Glutamatergic neuron (in vitro differentiated cells): ENCODE measurements at places on chromosomes 7 and 10. TPM values are rescaled to one million over a fixed set of nuclear protein-coding genes. Genes with fewer than 3 reads are reported as not detected.
A peak's percentile ranks its signal among the peaks of the same experiment; 100 is the strongest.

XPNPEP1 gene
- 51.4 TPM for total RNA-seq

LRCH4 gene
- total RNA-seq = 166 TPM

NPFFR1 gene
- total RNA-seq = not detected

ACADSB gene
- 9.9 TPM for total RNA-seq

ACSM6 gene
- not detected for total RNA-seq

KCNIP2 gene
- 30.0 TPM for total RNA-seq

UPK3B gene
- total RNA-seq = 6.5 TPM

ANTXRL gene
- total RNA-seq = not detected

GRK5 gene
- total RNA-seq = 77.6 TPM

CCDC6 gene
- 28.1 TPM for total RNA-seq

CPVL gene
- total RNA-seq = 20.3 TPM

HGF gene
- total RNA-seq = not detected

XRCC2 gene
- 3.0 TPM for total RNA-seq

GRCh38 chr10:15483215-15484075 lies 112.4 kb upstream of the FAM171A1 start:
- no peaks in the 10 kb centered on the region for H3K36me3 ChIP-seq
- no peak for DNase-seq
- no peak overlapping the region for H3K4me3 ChIP-seq
- H3K27ac ChIP-seq = no peak overlapping the region
- no peaks in the 10 kb centered on the region for H3K27me3 ChIP-seq

- peaks cover 51% of the 10 kb centered on the region for H3K4me1 ChIP-seq
- H3K36me3 ChIP-seq = no peaks in the 10 kb centered on the region
- H3K27me3 ChIP-seq = peaks cover 4% of the 10 kb centered on the region
- peak overlapping the region; percentile 23 for H3K4me3 ChIP-seq
- H3K27ac ChIP-seq = peak overlapping the region; percentile 11
These were observed 78.8 kb downstream of the SND1 start for GRCh38 chr7:127730658-127731276.

- no peak overlapping the region for H3K4me3 ChIP-seq
- H3K36me3 ChIP-seq = no peaks in the 10 kb centered on the region
- DNase-seq = no peak
- peaks cover 37% of the 10 kb centered on the region for H3K4me1 ChIP-seq
These were observed 77.7 kb downstream of the RBM33 start for GRCh38 chr7:155722118-155722517.

GRCh38 chr7:101828301-101829020 lies 11.0 kb downstream of the CUX1 start:
- no peak overlapping the region for H3K27ac ChIP-seq
- H3K4me1 ChIP-seq = peaks cover 15% of the 10 kb centered on the region
- no peaks in the 10 kb centered on the region for H3K36me3 ChIP-seq
- H3K27me3 ChIP-seq = peaks cover 3% of the 10 kb centered on the region

DNA sequence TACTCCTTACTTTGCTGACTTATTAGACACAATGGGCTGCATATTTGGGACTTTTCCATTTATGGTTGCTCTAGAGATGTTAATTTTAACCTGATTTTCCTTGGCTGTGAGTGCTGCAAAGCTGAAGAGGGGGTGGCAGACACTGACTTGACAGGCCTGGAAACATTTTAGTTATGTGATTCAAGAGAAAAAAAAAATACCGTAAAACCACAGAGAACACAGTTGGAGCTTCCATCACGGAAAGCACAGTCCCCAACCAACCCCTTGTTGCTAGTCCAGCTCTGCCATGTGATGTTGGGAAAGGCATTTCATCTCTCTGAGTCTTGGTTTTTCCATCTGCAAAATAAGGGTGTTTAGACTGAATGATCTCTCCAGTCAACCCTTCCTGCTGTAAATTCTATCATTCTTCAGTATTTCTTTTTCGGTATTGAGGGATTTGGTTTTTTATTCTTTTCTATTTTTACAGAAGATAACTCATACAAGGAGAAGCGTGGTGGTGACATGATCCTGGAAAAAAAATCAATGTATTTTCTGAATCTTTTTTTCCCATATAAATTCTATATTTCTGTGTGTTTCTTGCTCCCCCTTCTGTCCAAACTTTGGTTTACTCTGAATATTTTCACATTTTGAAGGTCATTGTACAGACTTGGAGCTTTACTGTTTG lies 246.1 kb downstream of the REEP3 start:
- DNase-seq = no peak
- H3K27ac ChIP-seq = no peak overlapping the region
- no peaks in the 10 kb centered on the region for H3K27me3 ChIP-seq
- H3K4me1 ChIP-seq = peaks cover 6% of the 10 kb centered on the region
- no peaks in the 10 kb centered on the region for H3K36me3 ChIP-seq

GRCh38 chr7:28203508-28204240 lies 23.1 kb upstream of the JAZF1 start:
- H3K36me3 ChIP-seq = no peaks in the 10 kb centered on the region
- H3K27ac ChIP-seq = no peak overlapping the region
- no peaks in the 10 kb centered on the region for H3K27me3 ChIP-seq
- H3K4me3 ChIP-seq = no peak overlapping the region
- DNase-seq = no peak

DNA sequence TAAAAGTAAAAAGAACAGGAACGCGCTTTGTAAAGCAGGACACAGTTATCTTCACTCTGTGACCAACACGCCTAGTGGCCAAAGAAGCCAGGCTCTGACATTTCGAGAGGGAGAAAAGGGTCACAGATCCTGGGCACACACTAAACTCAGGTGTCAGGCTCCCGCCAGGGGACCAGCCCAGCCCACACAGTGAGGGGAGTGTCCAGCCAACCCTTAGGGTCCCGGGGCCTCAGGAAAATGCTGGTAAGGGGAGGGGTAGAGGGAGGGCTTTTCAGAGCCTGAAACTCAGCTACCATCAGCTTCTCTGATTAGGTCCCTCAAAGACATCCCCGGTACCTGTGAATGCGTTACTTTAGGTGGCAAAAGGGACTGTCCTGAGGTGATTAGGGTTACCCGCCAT lies 16.6 kb downstream of the ANXA11 start:
- H3K4me3 ChIP-seq = no peak overlapping the region
- H3K36me3 ChIP-seq = no peaks in the 10 kb centered on the region
- H3K27ac ChIP-seq = no peak overlapping the region
- DNase-seq = no peak
- H3K4me1 ChIP-seq = no peaks in the 10 kb centered on the region
- no peaks in the 10 kb centered on the region for H3K27me3 ChIP-seq

DNA sequence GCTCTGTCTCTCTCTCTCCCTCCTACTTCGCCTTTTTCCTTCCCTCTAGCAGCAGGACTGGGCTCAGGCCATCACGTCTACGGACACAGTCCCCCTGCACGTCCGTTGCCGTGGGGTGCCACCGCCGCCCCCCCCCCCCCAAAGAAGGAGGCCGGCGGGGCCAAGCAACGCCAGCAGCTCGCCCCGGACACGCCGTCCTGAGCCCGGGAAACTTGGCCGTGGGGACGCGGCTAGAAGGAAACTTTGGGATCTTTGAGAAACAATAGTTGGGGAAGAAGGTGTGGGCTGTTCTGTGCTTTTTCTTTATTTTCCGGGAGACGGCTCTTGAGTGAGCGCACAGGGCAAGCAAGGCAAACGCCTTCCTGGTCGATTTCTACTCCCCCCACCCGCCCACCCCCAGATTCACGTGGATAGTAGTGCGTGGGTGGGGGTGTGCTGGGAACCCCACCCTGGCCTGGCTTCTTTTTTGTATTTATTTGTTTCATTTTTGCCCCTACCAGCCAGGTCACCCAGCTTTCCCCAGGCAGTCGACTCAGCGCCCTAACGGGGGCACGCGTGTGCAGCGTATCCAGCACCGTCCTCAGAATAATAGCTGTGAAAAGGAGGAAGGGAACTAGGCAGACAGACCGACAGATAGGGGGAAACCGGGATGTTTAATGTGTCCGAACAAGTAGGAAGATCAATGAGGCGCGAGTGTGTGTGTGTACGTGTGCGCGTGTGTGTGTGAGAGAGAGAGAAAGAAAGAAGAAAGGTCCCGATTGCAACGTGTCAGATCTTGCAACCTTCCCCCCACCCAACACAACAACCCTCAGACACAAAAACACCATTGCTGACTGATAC lies 1.4 kb downstream of the MXI1 start:
- peaks cover 18% of the 10 kb centered on the region for H3K4me1 ChIP-seq
- H3K27me3 ChIP-seq = peaks cover 30% of the 10 kb centered on the region
- peak; percentile 37 for DNase-seq
- peak overlapping the region; percentile 94 for H3K27ac ChIP-seq

DNA sequence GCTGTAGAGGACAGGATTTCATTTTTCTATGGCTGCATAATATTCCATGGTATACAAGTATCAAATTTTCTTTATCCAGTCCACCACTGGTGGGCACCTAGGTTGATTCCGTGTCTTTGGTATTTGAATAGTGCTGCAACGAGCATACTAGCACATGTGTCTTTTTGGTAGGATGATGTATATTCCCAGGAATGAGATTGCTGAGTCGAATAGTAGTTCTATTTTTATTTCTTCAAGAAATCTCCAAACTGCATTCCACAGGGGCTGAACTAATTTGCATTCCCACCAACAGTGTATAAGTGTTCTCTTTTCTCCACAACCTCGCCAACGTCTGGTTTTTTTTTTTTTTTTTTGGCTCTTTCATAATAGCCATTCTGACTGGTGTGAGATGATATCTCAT lies 550.0 kb downstream of the REEP3 start:
- no peaks in the 10 kb centered on the region for H3K27me3 ChIP-seq
- H3K4me1 ChIP-seq = no peaks in the 10 kb centered on the region
- H3K36me3 ChIP-seq = no peaks in the 10 kb centered on the region
- DNase-seq = no peak
- H3K4me3 ChIP-seq = no peak overlapping the region
- no peak overlapping the region for H3K27ac ChIP-seq

DNA sequence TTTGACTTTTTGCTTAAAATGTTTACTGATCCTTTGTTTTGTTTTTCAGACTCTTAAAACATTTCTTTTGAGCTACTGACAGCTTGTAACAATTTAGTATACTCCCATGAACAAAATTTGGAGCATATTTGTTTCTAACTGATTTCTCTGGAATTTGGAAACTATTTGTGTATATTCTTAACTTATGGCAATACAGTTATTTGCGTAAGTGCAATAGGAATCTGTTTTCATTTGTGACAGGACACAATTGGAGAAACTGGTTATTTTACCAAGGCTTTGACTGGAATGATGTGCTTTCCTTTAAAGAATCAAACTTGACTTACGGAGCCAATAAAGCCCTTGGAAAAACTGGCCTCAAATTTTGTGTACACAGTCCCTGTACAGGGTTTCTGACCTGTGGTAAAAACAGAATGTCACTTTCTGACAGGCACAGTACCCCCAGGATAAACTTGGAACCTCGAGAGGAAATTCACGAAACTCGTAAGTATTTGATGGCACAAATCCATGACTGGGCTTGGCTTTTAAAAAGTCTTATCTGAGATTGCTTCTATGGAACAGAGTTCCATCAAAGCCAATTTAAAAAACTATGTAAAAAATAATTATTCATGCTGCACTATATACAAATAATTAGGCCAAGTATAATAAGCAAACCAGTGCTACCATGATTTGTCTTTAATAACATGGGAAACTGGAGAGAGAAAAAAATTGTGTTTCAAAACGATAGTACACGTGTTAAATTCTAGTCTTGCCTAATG lies 70.4 kb downstream of the ST8SIA6 start:
- peaks cover 2% of the 10 kb centered on the region for H3K27me3 ChIP-seq
- H3K27ac ChIP-seq = no peak overlapping the region
- H3K4me3 ChIP-seq = no peak overlapping the region

GRCh38 chr7:94059746-94060145 lies 55.6 kb upstream of the BET1 start:
- H3K4me1 ChIP-seq = peaks cover 6% of the 10 kb centered on the region
- no peak overlapping the region for H3K4me3 ChIP-seq
- H3K27ac ChIP-seq = no peak overlapping the region

DNA sequence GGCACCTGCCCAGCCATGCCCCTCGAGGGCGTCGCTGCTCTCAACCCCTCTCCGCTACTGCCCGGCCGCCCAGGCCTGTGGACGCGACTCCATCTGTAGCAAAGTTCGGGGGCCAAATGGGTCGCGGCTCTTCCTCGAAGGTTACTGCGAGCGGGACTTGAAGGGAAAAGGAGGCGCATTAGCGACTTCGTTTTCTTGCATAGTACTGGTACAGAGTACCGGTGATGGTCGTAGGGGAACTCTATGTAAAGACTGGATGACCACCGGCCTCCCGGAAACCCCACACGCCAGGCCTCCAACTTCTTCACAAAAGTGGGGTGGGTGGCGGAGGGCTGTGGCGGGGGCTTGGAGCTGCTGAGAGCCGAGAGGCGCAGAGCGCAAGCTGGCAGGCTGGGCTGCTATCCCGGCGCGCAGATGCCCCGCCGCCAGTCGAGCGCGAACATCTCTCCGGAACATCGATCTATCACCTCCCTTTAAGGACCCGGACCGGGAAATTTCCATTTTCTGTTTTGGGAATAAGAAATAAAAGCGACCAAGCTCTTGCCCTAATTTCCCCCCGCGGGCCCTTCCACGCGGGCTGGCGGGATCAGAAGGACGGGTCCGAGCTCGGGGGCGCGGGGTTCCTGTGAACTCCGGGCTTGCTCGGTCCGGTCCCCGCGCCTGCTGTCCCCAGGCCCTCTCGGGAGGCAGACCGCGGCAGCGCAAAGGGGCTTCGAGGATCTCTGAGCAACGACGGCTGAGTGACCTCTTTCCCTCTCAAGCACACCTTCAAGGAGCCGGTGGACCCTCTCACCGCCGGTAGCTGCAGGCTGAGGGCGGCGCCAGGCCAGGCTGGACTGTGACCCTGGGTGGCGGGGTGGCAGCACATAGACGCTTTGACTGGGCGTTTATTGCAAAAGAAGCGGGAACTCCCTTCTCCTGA lies 12.2 kb upstream of the FEZF1 start:
- H3K27ac ChIP-seq = no peak overlapping the region
- peaks cover 10% of the 10 kb centered on the region for H3K4me1 ChIP-seq
- peaks cover 22% of the 10 kb centered on the region for H3K27me3 ChIP-seq
- H3K4me3 ChIP-seq = peak overlapping the region; percentile 81

DNA sequence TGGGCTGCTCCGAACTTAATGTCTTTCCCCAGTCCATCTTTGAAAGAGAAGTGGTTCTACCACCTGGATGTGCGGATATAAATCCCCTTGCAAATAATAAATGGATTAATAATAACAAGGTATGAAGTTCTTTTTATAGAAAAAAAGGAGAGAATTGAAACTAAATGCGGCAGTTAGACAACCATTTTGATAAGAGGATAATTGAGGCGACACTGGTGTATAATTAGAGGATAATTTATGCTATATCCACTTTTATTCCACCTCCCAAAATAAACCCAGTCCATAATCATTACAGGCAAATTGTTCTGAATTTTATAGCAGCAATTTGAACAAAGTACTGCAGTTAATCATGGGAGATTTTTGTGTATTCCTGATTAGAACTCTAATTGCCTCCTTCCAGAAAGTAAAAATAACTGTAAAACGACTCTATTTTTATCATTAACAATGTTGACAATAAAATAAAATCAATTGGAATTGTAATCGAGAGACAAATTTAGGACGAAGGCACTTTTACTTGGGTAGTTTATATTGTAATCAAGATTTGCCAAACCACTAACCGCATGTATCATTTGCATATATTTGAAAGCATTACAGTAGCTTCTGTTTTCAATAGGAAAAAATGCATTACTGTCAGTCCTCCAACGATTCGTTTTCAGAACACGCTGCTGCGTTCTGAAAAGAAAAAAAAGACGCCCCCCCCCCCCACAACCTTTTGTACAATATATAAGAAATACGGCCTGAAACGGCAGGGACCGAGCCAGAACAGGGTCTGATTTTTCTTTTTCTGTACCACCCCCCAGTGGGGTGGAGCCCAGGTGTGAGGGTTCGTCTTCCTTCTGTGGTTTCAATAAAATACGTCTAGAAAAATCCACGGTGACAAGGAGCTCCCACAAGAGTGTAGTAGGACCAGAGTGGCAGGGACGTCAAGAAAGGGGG lies 838 bp upstream of the DLX6 start:
- peaks cover 55% of the 10 kb centered on the region for H3K27me3 ChIP-seq
- peak overlapping the region; percentile 77 for H3K4me3 ChIP-seq
- no peaks in the 10 kb centered on the region for H3K4me1 ChIP-seq
- no peak overlapping the region for H3K27ac ChIP-seq

GRCh38 chr10:130554701-130555410 lies 418.7 kb downstream of the GLRX3 start:
- H3K36me3 ChIP-seq = peaks cover 16% of the 10 kb centered on the region
- peaks cover 9% of the 10 kb centered on the region for H3K4me1 ChIP-seq
- DNase-seq = no peak
